ENCODE measurements at places on chromosomes 16 and 17. TPM values are rescaled to one million over a fixed set of nuclear protein-coding genes. Genes with fewer than 3 reads are reported as not detected.
A peak's percentile ranks its signal among the peaks of the same experiment; 100 is the strongest.

DNA sequence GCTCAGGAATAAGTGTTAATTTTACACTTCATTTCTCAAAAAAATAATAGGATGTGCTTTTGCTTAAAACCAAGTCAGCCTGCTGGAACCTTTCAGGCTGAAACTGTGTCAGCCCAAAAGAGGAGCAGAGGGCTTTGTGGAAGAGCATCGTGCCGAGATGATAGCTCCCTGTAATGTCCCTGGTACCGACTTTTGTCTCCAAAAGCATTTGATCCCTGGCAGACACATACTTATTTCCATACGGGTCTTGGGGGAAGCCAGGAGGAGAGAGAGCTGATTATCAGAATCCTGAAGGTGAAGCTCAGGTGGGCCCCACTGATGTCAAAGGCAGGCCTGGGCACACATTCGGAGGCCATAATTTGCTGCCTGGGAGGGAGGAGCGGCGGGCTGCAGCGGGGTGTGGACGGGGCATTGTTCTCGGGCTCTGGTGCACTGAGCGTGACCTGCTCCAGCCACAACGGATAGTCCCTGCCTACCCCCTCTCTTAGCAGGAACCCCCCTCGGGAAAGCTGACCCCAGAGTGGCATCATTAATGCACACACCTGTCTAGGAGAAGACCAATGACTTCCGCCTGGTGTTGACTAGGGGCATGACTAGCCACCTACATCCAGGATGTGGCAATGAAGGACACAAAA is 155.9 kb downstream of the C16orf78 start:
- no peak for DNase-seq
- no peaks in the 10 kb centered on the region for H3K27me3 ChIP-seq
- no peak overlapping the region for H3K27ac ChIP-seq
- H3K4me3 ChIP-seq: no peak overlapping the region
- H3K4me1 ChIP-seq: no peaks in the 10 kb centered on the region
- no peaks in the 10 kb centered on the region for H3K36me3 ChIP-seq

- no peaks in the 10 kb centered on the region for H3K36me3 ChIP-seq
- H3K27me3 ChIP-seq: peaks cover 28% of the 10 kb centered on the region
- H3K27ac ChIP-seq: no peak overlapping the region
- H3K4me1 ChIP-seq: peaks cover 9% of the 10 kb centered on the region
Observed at GRCh38 chr17:38420518-38420917, 7.7 kb upstream of the ARHGAP23 start.

GRCh38 chr16:14307059-14307526 is 236.0 kb downstream of the MRTFB start:
- H3K27ac ChIP-seq: no peak overlapping the region
- H3K36me3 ChIP-seq: no peaks in the 10 kb centered on the region
- no peak for DNase-seq
- H3K27me3 ChIP-seq: no peaks in the 10 kb centered on the region
- no peak overlapping the region for H3K4me3 ChIP-seq

- no peak overlapping the region for H3K4me3 ChIP-seq
- H3K36me3 ChIP-seq: no peaks in the 10 kb centered on the region
- no peak overlapping the region for H3K27ac ChIP-seq
- H3K27me3 ChIP-seq: no peaks in the 10 kb centered on the region
- DNase-seq: no peak
Observed at GRCh38 chr17:36132421-36132831, 28.8 kb downstream of the CCL4 start.

- DNase-seq: no peak
- H3K27ac ChIP-seq: no peak overlapping the region
- no peaks in the 10 kb centered on the region for H3K4me1 ChIP-seq
- H3K27me3 ChIP-seq: no peaks in the 10 kb centered on the region
Observed at GRCh38 chr17:68870976-68871375, 84.2 kb downstream of the ABCA8 start.

DNA sequence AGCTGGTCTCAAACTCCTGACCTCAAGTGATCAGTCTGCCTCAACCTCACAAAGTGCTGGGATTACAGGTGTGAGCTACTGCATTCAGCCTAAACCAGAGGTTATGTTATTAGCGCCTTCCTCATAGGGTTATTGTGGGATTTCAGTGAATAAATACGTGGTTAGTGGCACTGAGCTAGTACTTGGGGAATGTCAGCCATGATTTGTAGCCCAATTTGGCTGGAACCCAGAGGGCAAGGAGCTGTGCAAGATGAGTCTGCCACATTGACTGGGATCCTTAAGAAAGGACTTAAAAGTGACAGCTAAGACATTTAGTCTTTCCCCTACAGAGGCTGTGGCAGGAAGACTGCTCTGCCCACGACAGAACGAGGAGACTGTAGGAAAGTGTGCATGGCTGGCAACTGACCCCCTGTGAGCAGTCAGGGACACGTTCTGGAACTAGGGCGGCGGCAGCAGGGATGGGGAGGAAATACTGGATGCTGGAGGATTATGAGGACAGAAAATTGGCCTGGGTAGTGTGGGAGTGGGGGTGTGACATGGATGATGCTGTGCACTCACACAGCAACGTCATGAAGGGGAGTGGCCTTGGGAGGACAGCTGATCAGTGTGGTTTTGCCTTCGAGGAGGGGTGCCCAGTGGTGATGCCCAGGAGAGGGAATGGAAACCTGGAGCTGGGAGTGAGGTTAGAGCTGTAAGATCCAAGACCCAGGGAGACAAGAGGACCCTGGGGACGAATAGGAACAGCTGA is 14.6 kb downstream of the ATP5PD start:
- H3K27me3 ChIP-seq: no peaks in the 10 kb centered on the region
- peaks cover 10% of the 10 kb centered on the region for H3K4me1 ChIP-seq
- H3K27ac ChIP-seq: peak overlapping the region; percentile 58
- H3K36me3 ChIP-seq: no peaks in the 10 kb centered on the region
- DNase-seq: peak; percentile 81

- H3K27me3 ChIP-seq: peaks cover 10% of the 10 kb centered on the region
- no peaks in the 10 kb centered on the region for H3K36me3 ChIP-seq
- no peaks in the 10 kb centered on the region for H3K4me1 ChIP-seq
- no peak overlapping the region for H3K4me3 ChIP-seq
Observed at GRCh38 chr16:85863384-85863774, 35.6 kb upstream of the IRF8 start.

DNA sequence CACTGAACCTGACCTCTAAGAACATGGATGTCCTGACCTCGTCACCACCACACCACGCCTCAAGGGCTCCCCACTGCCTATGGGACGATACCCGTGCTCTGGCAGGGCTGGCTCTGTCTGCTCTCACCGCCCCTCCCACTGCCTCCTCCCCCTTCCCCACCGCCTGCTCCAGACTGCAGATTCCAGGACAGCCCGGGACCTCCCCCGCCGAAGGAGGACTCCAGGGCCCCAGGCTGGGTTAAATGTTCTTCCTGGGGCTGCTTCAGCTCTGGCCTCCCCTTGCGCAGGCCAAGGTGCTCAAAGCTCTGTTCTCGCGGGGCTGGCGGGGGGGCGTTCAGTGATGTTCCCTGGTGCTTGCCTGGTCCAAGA is 3.1 kb downstream of the NPW start:
- peaks cover 18% of the 10 kb centered on the region for H3K4me1 ChIP-seq
- no peak overlapping the region for H3K4me3 ChIP-seq
- DNase-seq: peak; percentile 68
- H3K27ac ChIP-seq: no peak overlapping the region

- H3K27ac ChIP-seq: no peak overlapping the region
- DNase-seq: no peak
- H3K4me1 ChIP-seq: peaks cover 11% of the 10 kb centered on the region
- no peaks in the 10 kb centered on the region for H3K36me3 ChIP-seq
- H3K4me3 ChIP-seq: no peak overlapping the region
Observed at GRCh38 chr16:67252609-67253497, 4.1 kb downstream of the SLC9A5 start.

- H3K27me3 ChIP-seq: no peaks in the 10 kb centered on the region
- H3K27ac ChIP-seq: no peak overlapping the region
- H3K4me3 ChIP-seq: no peak overlapping the region
- no peak for DNase-seq
Observed at GRCh38 chr17:75695830-75696271, 25.4 kb upstream of the ITGB4 start.

GRCh38 chr17:39450051-39450450 is 1.0 kb downstream of the MED1 start:
- H3K4me1 ChIP-seq: no peaks in the 10 kb centered on the region
- no peak for DNase-seq
- no peaks in the 10 kb centered on the region for H3K27me3 ChIP-seq
- peaks cover 2% of the 10 kb centered on the region for H3K36me3 ChIP-seq
- peak overlapping the region; percentile 22 for H3K27ac ChIP-seq

DNA sequence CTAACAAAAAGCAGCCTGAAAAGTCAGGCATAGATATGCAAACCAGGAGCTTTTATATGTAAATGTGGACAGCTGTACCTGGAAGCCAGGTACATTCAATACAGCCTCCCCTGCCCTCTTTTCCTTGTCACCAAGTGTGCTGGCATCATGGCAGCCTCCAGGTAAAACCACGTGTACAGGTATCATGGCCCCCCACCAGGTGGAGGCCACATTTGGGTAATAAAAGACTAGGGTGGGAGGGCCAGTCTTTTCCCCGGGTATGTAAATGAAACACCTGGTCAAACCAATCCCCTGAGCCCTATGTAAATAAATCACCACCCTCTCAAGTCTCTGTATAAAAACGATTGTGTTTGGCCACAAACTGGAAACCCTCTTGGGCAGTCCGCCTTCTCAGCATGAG is 226.4 kb upstream of the GOT2 start:
- H3K27ac ChIP-seq: no peak overlapping the region
- no peak for DNase-seq
- H3K27me3 ChIP-seq: no peaks in the 10 kb centered on the region

DNA sequence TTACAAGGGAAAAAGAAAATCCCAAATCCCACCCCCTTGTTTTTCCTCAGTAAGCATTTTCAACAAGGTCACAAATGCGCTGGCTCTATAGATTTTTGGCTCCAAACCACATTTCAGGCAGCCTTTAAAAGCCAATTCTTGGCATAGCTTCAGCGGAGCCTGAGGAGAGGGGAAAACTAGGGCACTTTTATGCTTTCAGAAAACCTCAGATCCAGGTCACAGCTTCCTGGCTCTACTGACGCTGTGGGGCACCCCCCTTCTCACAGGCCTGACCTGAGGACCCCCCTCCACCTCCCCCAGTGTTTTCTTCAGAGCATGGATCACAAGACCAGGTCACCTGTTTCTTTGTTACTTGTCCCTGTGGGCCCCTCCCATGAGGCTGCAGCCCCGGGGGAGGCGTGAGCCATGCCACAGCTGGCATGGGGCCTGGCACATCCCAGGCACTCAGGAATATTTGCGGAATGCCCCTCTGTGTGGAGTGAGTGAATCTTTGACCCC is 30.1 kb upstream of the MTSS2 start:
- H3K4me1 ChIP-seq: peaks cover 27% of the 10 kb centered on the region
- no peaks in the 10 kb centered on the region for H3K36me3 ChIP-seq
- no peak overlapping the region for H3K4me3 ChIP-seq
- H3K27ac ChIP-seq: peak overlapping the region; percentile 97
- DNase-seq: peak; percentile 95

DNA sequence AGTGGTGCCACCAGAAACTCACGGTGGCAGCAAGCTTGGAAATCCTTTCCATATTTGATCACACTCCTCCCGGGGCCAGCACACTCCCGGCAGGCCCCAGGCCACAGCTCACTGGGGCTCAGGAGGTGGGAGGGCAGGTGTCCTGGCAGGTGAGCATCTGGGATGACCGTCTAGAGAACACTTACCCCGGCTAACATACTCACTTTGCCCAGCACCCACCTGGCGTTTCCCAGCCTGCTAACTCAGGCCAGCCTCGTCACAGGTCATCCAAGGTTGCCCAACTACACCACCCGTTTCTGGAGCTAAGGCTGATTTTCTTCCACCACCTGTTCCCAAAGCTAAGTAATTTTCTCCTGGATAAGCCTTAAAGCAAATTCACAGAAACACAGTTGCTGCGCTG is 24.9 kb downstream of the FBXO31 start:
- H3K36me3 ChIP-seq: peaks cover 10% of the 10 kb centered on the region
- H3K4me3 ChIP-seq: no peak overlapping the region
- DNase-seq: no peak
- H3K27ac ChIP-seq: no peak overlapping the region
- H3K4me1 ChIP-seq: no peaks in the 10 kb centered on the region
- H3K27me3 ChIP-seq: no peaks in the 10 kb centered on the region

DNA sequence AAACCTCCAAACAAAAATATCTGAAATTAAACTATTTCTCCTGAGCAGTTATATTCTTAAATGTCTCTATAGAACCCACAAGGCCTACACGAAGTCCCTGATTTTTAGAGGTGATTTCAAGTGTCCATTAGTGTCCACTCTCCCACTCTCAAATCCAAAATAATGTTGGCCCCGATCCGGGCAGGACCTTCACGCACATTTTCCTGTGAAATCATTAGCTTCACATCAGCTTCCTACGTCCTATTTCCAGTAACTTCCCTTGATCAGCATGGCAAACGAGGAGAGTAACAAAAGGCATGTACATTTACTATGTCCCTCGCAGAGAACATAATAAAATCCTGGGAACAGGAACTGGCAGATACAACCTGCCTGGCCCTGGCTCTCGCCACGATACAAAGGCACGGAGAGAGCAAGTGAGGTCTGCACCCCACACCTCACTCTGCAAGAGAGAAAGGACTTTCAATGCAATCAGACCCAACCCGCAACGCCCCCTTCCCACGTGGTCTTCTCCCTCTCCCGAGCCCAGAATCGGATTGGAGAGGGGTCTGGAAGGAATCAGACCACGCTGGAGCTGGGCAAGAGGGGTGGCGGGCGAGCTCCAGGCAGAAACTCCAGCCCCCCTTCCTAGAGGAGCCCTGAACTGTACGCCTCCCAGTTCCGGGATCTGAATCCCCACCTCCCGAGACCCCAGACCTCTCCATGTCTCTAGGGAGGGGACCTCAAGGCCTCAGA is 17.5 kb upstream of the C17orf78 start:
- peaks cover 10% of the 10 kb centered on the region for H3K4me1 ChIP-seq
- peak overlapping the region; percentile 81 for H3K27ac ChIP-seq
- peak; percentile 48 for DNase-seq
- no peaks in the 10 kb centered on the region for H3K36me3 ChIP-seq
- H3K4me3 ChIP-seq: peak overlapping the region; percentile 91

- H3K4me3 ChIP-seq: no peak overlapping the region
Observed at GRCh38 chr16:27430923-27431484, 29.0 kb downstream of the IL21R start.

- no peaks in the 10 kb centered on the region for H3K4me1 ChIP-seq
- no peaks in the 10 kb centered on the region for H3K27me3 ChIP-seq
- H3K4me3 ChIP-seq: no peak overlapping the region
- peaks cover 9% of the 10 kb centered on the region for H3K36me3 ChIP-seq
- no peak overlapping the region for H3K27ac ChIP-seq
Observed at GRCh38 chr17:28862561-28862960, 7.7 kb downstream of the ERAL1 start.

DNA sequence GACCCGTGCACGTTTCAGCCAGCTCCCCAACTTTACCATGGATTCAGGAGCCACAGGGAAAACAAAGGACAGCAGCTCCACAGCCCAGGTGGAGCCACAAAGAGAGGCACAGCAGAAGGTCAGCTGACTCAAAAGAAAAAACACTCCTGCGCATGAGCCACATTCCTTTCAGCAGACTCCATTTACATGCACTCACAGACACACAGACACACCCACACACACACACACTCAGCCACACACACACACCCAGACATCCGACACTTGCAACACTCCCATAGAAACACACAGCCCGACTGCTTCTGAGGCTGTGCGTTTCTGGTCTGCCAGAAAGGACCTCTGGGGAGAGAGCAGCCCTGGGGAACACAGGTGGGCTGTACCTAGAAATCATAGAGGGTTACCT is 2335.5 kb downstream of the TP53TG3F start:
- no peaks in the 10 kb centered on the region for H3K4me1 ChIP-seq
- no peaks in the 10 kb centered on the region for H3K27me3 ChIP-seq
- DNase-seq: no peak
- H3K36me3 ChIP-seq: no peaks in the 10 kb centered on the region
- no peak overlapping the region for H3K4me3 ChIP-seq

The SCARF1 gene
- 0.99 TPM for total RNA-seq

The TBC1D3C gene
- 1.3 TPM for total RNA-seq

The SECTM1 gene
- total RNA-seq: 31.1 TPM

The FSCN2 gene
- 1.5 TPM for total RNA-seq

The TPPP3 gene
- 3.8 TPM for total RNA-seq

The NPIPB5 gene
- total RNA-seq: 44.7 TPM

The MYH3 gene
- total RNA-seq: 0.50 TPM

The DRC7 gene
- total RNA-seq: under 0.01 TPM

All from fibroblast of lung (primary cell).